EH (cell line): ENCODE measurements at places on chromosomes 3 and 15.

- DNase-seq: peak; percentile 31
Observed at GRCh38 chr3:56835650-56836227, 34.0 kb upstream of the ARHGEF3 start.

DNA sequence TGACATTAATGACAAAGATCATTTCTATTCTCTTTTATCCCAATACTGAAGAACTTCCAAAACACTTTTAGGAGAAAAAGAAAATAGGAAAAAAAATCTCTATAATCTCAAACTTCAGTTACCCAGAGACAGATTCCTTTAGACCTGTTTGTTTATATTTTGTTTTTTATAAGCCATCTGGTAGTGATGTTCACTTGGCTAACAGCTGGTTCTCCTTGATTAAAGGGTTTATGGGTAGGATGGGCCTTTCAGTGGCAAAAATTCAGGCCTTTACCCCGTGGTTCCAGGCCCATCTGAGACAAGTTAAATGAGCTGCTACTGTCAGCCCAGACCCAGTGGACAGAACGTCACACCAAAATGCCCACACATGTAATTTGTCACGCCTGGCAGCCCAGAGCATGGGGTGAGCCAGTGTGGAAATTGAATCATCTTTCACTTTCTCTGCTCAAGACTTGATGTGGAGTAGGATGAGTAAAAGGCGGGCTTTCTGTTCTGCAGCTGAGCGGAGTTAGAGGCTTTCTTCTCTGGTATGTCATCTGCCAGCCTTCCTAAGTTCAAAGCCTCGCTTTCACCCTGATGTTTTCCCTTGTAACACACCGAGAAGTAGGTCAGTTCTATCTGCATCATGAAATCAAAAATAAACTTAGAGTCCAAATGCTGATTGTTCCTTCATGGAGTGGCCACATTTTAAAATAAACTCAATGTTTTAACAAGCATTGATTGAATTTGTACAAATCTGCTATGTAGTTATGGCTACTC lies 62.5 kb upstream of the SKOR1 start:
- peak; percentile 28 for DNase-seq

- DNase-seq: no peak
Observed at GRCh38 chr15:88645171-88646087, 6.6 kb downstream of the ISG20 start.

DNA sequence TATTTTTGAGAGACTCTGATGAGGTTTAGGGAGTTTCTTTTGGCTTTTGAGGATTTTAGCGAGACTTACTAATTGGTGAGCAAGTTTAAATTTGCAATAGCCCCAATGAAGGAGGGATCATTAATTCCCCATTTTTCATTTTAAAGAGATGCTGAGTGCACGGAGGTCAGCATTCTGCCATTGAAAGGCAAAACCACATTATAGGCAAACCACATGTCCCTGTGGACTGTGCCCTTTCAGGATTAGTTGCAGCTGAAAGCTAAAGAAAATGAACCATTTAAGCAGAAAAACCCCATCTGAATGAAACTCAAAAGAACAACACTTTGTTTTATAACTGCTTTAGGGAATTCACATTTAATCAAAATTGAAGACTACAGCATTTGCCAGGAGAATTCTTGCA lies 246.5 kb downstream of the PDZRN3 start:
- no peak for DNase-seq

DNA sequence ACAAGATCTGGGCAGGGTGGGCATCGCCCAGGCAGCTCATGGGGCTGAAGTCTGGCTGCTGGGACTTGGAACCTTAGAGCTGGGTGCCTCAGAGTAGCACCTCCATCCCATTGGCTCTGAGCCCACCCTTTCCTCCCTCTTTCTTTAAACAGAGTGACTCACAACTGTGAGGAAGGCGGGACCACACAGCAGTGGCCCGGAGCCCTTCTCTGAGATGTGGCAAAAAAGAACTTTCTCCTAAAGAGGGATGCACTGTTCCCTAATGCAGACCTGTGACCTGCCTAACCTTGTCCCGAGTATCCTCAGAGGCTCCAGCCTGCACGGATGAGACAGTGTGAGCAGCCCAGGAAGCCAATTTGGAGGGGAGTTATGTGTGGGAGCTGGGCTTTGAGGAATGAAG lies 23.6 kb downstream of the PRR20G start:
- DNase-seq: peak; percentile 36

- DNase-seq: no peak
Observed at GRCh38 chr3:132332082-132332481, 14.9 kb downstream of the ACP3 start.

DNA sequence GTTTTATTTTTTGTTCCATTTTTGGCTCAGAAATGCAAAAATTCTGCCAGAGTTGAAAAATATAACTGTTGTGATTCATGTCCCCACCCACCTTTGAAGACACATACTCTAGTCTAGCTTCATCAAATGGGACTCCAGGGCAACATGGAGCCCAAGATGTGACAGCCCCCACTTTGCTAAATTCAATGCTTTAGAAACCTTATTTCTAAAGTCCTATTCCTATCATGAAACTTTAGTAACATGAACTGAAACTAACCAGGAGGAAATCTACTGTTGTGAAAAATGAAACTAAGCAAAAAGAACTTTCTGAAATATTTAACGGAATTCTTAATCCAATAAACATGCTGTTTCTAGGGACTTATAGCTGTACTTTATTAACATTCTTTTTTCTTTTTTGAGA lies 20.3 kb downstream of the UBP1 start:
- no peak for DNase-seq

GRCh38 chr3:128823631-128824030 lies 55.8 kb upstream of the ACAD9 start:
- DNase-seq: no peak

- peak; percentile 38 for DNase-seq
Observed at GRCh38 chr15:87863152-87863551, 393.4 kb downstream of the NTRK3 start.

- DNase-seq: no peak
Observed at GRCh38 chr3:136110481-136110880, 85.7 kb downstream of the MSL2 start.

- DNase-seq: no peak
Observed at GRCh38 chr3:65151666-65152065, 463.9 kb upstream of the ADAMTS9 start.

- peak; percentile 70 for DNase-seq
Observed at GRCh38 chr15:25763331-25763751, 99.8 kb downstream of the ATP10A start.

- DNase-seq: no peak
Observed at GRCh38 chr3:94615275-94616065, 552.6 kb downstream of the NSUN3 start.

DNA sequence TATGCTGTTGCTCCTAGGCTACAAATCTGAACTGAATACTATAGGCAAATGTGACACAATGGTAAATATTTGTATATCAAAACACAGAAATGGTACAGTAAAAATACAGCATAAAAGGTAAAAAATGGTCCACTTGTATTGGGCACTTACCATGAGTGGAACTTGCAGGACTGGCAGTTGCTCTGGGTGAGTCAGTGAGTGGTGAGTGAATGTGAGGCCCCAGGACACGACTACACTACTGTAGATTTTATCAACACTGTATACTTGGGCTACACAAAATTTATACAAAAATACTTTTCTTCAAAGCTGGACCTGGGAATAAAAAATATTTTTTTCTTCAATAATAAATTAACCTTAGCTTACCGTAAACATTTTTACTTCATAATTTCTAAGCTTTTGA lies 41.6 kb upstream of the DUT start:
- DNase-seq: peak; percentile 11

DNA sequence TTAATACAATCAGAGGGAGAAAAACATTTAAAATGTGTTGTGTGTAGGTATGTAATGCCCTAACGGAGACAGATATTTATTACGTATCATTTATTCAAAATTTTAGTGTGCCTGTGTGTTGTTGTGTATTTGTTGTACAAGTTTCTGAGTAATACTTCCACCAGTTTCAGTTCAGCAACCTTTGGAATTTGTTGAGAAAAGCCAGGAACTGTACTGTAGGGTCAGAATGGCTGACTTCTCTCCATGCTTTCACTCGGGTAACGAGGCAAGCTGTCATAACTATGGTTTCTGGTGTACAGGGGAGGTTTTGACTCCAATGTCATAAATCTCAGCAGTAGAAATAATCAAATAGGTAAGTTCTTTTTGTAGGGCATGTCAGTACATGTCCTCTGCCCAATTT lies 23.8 kb upstream of the CNTN6 start:
- DNase-seq: no peak

DNA sequence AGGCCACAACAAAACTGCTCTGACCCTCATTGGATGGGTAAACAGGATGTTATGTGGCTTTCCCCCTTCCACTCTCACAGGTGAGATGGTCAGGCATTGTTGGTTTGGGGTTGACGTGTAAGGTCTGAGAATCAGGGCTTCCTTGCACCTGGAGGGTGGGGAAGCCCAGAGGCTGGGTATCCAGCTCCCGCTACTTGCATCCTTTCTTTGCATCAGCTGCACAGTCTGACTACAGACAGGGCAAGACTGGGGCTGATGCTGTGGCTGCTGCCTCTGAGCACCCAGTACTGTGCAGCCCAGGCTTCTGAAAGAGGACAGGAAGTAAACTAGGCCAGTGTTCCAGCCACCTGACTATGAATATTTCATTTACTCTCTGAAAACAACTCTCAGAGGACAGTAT lies 58.0 kb upstream of the ATP2B2 start:
- no peak for DNase-seq

- no peak for DNase-seq
Observed at GRCh38 chr3:171248426-171249111, 211.6 kb downstream of the TNIK start.

DNA sequence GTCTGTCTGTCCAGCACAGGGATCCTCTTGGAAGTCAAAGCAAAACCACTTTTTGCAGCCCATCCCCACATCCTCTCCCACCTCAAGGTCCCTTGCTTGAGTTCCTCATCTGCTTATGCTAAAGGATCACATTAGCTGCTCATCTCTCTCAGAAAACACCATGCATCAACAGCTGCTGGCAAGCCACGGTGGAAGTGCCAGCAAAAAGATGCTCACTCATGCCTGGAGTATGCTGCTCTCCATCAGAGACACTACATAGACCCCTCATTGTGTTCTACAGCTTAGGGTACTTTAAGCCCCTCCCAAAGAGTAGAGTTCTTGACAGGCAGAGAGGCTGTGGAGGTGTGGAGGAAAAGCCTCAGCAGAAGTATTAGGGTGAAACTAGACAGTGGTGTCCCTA lies 94.6 kb upstream of the COL8A1 start:
- DNase-seq: no peak

GRCh38 chr15:56371495-56372147 lies 6.4 kb downstream of the TEX9 start:
- DNase-seq: no peak

GRCh38 chr15:78620527-78621421 lies at the start of gene CHRNA3:
CHRNA3 (minus strand) TSS chr15:78620996; CDS start chr15:78620794, 202 bp downstream.
- no peak for DNase-seq

GRCh38 chr3:123782488-123782887 lies 101.6 kb downstream of the MYLK start:
- DNase-seq: peak; percentile 66

GRCh38 chr3:23442598-23443383 lies 239.7 kb downstream of the UBE2E2 start:
- DNase-seq: peak; percentile 68

GRCh38 chr3:70603103-70603502 lies 290.7 kb upstream of the MDFIC2 start:
- DNase-seq: no peak

DNA sequence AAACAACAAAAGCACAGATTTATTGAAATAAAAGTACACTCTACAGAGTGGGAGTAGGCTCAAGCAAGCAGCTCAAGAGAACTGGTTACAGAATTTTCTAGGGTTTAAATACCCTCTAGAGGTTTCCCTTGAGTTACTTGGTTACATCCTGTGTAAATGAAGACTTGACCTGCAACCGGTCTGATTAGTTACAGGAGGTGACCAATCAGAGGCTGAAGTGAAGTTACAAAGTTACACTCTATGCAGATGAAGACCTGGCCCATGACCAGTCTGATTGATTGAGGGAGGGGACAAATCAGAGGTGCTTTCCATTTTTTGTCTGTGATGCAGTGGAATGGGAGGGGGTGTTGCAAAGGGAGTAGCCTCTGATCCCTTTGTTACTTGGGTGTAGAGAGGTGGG lies 723.4 kb downstream of the ZPLD1 start:
- no peak for DNase-seq

DNA sequence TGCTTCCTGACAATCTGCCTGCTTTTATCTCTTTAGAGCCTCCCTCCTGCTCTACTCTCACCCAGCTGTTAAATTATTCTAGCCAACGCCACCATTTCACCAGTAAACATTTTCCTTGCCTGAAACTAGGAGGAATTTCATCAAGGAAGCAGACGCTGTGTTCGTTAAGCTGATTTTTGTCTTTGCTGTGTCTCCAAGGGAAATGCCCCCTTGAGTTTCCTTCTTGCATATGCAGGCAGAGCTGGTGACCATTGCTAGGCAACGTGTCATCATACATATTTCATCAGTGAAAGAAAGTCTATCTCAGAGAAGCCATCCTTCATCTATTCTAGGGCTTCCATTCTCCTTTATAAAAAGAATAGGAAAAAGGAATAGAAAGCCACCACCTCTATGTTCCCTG lies 87.0 kb upstream of the ST8SIA2 start:
- no peak for DNase-seq

DNA sequence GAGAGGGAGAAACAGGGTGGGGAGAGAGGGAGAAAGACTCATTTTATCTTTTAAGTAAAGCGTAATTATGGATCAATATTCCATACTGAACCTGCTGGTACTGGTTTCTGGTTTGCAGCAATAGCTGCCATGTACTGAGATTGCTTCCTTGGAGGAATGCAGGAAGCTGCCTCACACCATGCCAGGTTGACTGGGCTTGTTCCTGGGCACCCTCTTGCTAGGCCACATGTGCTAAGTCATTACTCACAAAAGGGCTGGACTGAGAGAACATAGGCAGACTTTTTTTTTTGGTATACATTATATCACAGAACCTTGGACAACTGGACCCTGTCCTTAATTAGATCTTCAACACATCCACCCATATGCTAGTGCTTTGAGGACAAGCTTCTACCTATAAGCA lies 193.4 kb downstream of the ZNF621 start:
- DNase-seq: no peak

DNA sequence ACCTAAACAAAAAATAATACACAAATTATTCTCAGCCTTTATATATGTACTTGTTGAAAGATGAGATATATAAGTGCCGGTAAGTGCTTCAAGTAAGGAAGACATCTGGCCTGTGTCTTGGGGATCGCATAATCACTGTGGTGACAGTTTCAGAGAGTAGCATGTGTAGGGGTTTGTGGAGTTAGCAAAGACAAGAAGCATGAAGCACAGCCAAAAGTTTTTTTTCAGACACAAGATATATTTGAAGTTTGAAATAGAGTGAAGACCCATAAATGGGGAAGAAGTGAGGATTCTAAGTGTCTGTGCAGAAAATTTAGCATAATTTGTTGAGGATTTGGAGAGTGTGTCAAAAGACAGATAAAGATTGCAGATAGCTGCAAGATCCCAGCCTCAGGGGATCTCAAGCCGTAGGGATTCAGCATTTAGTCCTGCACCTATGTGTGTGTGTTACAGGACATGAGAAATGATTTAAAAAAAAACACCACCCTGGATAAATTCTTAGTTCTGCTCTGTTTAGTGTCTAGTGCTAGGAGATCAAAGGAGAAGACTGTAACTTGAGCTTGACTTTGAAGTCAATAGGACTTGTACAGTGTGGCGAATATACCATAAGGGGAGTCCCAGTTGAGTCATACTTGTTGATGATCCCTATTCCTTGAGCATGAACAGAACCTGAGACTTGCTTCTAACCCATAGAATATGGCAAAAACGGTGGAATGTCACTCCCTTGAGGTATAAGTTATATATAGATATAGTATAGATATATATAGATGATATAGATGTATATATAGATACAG lies 123.9 kb upstream of the GRM7 start:
- DNase-seq: no peak
